HFFc6 (cell line): ENCODE measurements at places on chromosomes 1 and 21. TPM values are rescaled to one million over a fixed set of nuclear protein-coding genes. Genes with fewer than 3 reads are reported as not detected.

GRCh38 chr1:145955436-145955835 is 2.4 kb downstream of the LIX1L start:
- peak overlapping the region; percentile 90 for H3K4me3 ChIP-seq
- peaks cover 25% of the 10 kb centered on the region for H3K36me3 ChIP-seq
- H3K4me1 ChIP-seq = peaks cover 80% of the 10 kb centered on the region
- no peaks in the 10 kb centered on the region for H3K27me3 ChIP-seq

Gene TYW3
- total RNA-seq = 19.5 to 24.2 TPM (median 23.9 TPM) in 3 replicates

DNA sequence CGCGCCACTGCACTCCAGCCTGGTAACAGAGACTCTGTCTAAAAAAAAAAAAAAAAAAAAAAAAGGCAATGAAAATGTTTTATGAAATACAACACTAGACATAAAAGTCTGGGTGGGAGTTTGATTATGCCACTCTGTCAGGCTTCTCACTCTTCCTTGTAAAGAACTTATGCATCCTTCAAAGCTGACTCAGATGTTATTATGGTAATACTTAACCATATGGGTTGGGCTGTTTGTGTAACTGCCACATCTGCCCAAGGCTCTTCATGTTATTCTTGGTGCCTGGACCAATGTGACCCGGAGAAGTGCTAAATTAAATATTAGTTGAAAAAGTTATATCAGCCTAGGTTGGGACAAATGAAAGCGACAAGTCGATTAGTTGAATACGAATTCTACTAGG is 23.8 kb downstream of the FAM89A start:
- H3K36me3 ChIP-seq = no peaks in the 10 kb centered on the region
- no peak overlapping the region for H3K27ac ChIP-seq
- H3K27me3 ChIP-seq = no peaks in the 10 kb centered on the region
- no peak for DNase-seq
- peaks cover 12% of the 10 kb centered on the region for H3K4me1 ChIP-seq
- H3K4me3 ChIP-seq = no peak overlapping the region

- H3K27ac ChIP-seq = no peak overlapping the region
- H3K4me1 ChIP-seq = peaks cover 4% of the 10 kb centered on the region
- H3K4me3 ChIP-seq = no peak overlapping the region
- H3K27me3 ChIP-seq = peaks cover 7% of the 10 kb centered on the region
- no peaks in the 10 kb centered on the region for H3K36me3 ChIP-seq
Measured at GRCh38 chr1:199956005-199956404, 71.5 kb upstream of the NR5A2 start.

DNA sequence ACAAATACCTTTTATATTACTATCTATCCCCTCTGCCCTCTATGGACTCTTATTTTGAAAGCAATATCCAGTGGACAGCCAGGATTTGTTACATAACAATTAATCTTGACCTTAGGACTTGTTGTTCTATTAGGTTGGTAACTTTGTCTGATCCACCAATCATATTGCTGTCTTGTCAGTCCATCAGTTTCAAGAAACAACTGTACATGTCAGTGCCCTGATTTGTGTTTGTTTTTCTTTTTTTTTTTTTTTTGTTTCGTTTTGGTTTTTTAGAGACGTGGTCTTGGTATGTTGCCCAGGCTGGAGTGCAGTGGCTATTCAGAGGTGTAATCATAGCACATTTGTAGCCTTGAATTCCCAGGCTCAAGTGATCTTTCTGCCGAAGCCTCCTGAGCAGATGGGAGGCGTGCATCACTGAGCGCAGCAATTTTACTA is 1.5 kb upstream of the SCP2 start:
- H3K4me1 ChIP-seq = peaks cover 29% of the 10 kb centered on the region
- DNase-seq = no peak
- peak overlapping the region; percentile 28; the same call in 1 of the 2 replicates for H3K4me3 ChIP-seq

DNA sequence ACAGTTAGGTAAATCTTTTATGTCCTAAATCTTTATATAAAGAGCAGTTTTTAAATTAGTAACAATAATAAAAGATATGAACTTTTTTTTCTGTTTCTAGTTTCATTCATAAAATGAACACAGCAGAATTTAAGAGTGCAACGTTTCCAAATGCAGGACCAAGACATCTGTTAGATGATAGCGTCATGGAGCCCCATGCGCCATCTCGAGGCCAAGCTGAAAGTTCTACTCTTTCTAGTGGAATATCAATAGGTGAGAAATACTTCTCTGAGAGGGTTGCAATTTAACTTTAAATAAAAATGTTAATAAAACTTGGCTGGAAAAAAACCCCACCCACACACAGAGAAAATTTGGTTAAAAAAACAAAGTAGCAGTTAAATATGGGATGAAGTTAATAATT is 15.0 kb upstream of the ANGPTL1 start:
- no peak for DNase-seq
- H3K27me3 ChIP-seq = no peaks in the 10 kb centered on the region
- H3K27ac ChIP-seq = no peak overlapping the region
- H3K4me3 ChIP-seq = no peak overlapping the region
- peaks cover 20% of the 10 kb centered on the region for H3K36me3 ChIP-seq

DNA sequence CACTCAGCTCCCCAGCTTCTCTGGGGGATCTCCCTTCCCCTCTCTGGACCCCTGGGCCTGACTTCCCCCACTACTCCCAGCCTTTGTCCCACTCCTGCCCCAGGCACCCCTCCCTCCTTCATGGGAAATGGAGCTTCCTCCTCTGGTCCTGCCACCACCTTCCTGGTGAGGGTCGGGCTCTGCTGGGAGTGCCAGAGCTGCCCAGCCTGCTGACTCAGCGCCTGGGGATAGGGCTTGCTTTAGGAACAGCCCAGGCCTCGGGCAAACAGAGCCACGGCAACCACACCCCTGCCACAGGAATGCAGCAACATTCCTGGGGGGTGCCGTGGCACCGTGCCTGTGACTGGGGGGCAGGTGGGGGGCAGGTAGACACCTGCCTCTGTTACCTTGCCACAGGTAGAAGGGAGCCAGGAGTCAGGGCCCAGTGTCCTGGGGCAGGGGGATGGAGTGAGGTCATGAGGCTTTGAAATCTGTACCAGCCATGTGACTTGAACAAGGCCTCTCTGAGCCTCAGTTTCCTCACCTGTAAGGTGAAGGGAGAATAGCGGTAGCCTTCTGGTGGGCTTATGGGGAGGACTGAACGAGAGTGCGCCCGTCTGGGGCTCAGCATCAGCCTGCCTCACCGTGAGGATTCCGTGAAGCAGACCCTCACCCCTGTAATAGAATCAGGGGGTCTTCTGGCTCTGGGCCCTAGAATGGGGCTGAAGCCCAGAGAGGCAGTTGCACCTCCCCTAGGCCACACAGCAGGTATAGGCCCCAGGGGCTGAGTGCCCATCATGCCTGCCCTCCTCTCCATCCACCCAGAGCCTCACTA is 17.8 kb upstream of the EPHA2 start:
- peaks cover 57% of the 10 kb centered on the region for H3K4me1 ChIP-seq
- peak overlapping the region; percentile 96 for H3K27ac ChIP-seq
- peak overlapping the region; percentile 60 for H3K4me3 ChIP-seq
- peaks cover 3% of the 10 kb centered on the region; the same call in 1 of the 2 replicates for H3K27me3 ChIP-seq

Gene TNFAIP8L2
- total RNA-seq = not detected in 3 replicates

Gene FAM177B
- total RNA-seq = not detected in 3 replicates

DNA sequence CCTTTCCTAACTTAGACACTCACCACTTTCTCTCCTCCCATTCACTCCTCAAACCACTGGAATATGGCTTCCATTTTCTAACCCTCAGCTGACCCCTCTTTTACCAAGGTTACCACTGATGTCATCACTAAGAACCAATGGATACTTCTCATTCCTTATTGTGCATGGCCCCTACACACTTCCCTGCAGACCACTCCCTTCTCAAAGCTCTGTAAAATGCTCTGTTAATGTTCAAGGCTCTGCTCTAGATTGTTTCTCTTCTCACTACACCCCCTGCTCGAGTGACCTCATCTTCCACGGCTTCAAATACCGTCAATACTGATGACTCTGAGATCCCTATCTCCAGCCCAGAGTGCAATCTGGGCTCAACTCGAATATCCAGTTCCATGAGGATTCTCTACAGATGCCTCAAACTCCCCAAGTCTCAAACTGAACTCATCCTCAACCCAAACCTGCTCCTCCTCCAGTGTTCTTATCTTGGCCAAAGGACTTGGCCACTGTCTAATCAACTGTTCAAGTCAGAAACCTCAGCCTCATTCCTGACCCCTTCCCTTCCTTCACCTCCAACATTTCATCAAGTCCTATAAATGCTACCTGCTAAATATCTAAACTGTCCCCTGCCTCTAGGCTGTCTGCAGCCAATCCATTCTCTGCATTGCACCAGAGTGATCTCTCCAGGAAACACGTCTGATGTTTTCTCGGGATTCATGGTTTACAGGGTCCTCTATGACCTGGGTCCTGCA is 41.3 kb upstream of the BMP8B start:
- peaks cover 44% of the 10 kb centered on the region for H3K4me1 ChIP-seq
- H3K4me3 ChIP-seq = peak overlapping the region; percentile 70
- DNase-seq = peak; percentile 77
- peak overlapping the region; percentile 79 for H3K27ac ChIP-seq

DNA sequence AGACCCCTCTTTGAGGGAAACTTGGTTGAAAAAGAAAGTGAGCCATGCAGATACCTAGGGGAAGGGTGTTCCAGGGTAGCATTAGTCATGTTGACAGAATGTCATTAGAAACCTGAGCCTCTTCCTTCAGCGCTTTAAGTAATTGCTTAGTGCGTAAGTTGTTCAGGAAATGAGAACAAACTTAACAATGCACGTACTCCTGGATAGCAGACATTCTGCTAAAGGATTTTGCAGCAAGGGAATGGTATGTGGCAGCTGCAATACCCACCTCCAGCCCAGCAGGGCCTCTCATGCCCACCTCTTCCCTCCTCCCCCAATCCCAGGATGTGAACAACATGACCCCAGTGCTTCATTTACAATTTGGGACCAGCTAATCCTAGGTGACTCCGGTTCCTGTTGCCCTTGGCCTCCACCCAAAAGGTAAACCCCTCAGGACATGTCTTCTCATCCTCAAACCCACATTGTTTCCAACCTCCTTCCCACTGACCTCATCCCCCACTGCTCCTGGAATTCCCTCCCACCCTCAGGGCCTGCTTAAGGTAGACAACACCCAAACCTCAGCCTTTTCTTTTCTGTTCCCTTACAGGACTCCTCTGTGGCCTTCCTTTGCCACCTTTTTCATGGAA is 98.0 kb upstream of the BCAR3 start:
- no peaks in the 10 kb centered on the region; the same call in 1 of the 2 replicates for H3K27me3 ChIP-seq
- DNase-seq = peak; percentile 83
- H3K36me3 ChIP-seq = 0 out of 2 replicates have a peak, but pooled peaks cover 5% of the 10 kb centered on the region
- H3K4me1 ChIP-seq = peaks cover 48% of the 10 kb centered on the region

Gene DMBX1
- not detected in 3 replicates for total RNA-seq

DNA sequence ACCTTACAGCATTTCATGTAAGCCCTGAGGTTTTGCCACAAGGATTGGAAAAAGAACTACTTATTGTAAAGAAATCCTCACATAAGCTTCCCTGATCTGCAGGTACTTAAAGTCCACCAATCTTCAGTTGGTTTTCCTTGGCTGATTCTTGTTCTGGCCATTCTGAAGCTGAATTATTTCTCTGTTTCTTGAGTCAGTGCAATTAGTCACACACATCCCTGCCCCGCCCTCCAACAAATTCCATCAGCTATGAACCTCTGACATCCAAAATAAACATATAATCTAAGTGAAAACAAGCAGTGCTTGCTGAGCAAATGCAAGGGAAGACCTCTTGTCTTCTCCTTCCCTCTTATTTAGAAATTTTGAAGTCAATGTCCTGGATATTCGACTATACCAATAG is 8.2 kb upstream of the FNDC7 start:
- peak overlapping the region; percentile 80 for H3K27ac ChIP-seq
- H3K4me3 ChIP-seq = peak overlapping the region; percentile 50; the same call in 1 of the 2 replicates
- H3K36me3 ChIP-seq = peaks cover 23% of the 10 kb centered on the region
- H3K27me3 ChIP-seq = no peaks in the 10 kb centered on the region; the same call in 1 of the 2 replicates
- peak; percentile 75 for DNase-seq

- DNase-seq = peak; percentile 92
- H3K4me3 ChIP-seq = no peak overlapping the region; the same call in 1 of the 2 replicates
- H3K27me3 ChIP-seq = peaks cover 3% of the 10 kb centered on the region
- peaks cover 13% of the 10 kb centered on the region; the same call in 1 of the 2 replicates for H3K4me1 ChIP-seq
- H3K36me3 ChIP-seq = no peaks in the 10 kb centered on the region
Measured at GRCh38 chr1:220370041-220370700, 97.9 kb upstream of the RAB3GAP2 start.

Gene PGLYRP4
- total RNA-seq = not detected in 3 replicates

DNA sequence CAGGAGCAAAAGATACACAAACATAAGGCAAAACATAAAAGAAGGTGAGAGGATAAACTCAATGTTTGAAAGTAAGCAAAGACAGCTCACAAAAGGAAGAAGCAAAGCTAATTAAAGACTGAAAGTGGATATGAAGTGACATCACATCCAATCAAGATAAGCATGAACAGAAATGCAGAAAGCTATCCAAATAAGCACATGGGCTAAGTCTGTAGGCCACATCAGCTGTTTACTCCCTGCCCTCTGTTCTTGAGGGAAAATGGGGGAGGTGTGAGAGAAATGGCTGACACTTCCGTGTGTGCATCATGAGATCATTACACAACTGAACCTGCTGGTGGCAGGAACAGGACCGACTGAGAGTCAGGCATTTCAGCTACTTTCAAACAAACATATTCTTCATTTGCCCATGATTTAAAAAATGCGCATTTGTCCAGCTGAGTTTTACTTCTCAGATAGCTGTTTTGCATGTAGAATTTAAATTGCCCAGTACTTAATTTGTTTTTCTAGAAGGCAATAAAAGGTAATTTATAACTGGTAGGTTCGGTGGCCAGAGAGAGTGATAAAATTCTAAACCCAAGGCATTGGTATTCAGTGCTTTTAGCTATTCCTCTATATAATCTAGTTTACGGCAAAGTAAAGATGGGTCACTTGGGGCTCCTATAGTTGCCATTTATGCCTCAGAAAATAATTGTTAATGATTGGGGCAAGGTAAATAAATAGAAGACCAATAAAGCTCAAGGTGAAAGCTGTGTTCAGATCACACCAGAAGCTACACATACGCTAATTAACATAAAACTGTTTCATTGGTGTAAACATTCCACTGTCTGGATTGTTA is 27.2 kb upstream of the MAN1A2 start:
- H3K36me3 ChIP-seq = no peaks in the 10 kb centered on the region
- H3K4me1 ChIP-seq = peaks cover 9% of the 10 kb centered on the region; the same call in 1 of the 2 replicates
- peak; percentile 38 for DNase-seq
- no peak overlapping the region for H3K4me3 ChIP-seq
- no peak overlapping the region for H3K27ac ChIP-seq
- H3K27me3 ChIP-seq = peaks cover 13% of the 10 kb centered on the region

Gene MYOG
- not detected in 3 replicates for total RNA-seq

DNA sequence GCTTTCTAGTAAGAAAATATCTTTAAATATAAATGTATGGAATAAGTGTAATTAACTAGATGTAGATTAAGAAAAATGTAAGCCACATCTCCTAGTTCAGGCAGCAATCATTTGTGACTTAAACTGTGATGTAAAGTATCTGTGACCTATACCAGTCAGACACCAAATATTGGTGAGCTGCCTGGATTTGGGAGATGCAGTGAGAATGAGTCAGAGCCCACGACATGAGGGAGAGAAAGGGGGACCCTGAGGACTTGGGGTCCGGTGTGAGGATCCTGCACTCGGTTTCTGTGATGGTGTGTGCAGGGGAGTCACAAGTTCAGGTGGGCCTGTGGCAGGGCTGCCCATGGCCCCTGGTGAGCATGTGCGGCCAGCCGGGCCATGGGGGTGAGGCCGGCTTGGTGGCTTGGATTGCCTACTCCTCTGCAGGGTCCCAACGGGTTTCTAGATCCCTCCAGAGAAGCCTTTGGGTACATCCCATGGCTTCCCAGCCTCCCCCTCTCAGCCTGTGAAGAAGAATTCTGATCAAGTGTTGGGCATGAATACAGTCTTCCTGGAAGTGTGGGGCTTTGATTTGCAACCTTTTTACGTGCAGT is 19.0 kb upstream of the ABCG1 start:
- H3K4me3 ChIP-seq = no peak overlapping the region
- peaks cover 8% of the 10 kb centered on the region for H3K27me3 ChIP-seq
- no peak for DNase-seq
- H3K4me1 ChIP-seq = peaks cover 12% of the 10 kb centered on the region
- no peak overlapping the region for H3K27ac ChIP-seq

Gene SELE
- not detected in 2 replicates for total RNA-seq

- DNase-seq = no peak
- H3K36me3 ChIP-seq = no peaks in the 10 kb centered on the region
- H3K27ac ChIP-seq = no peak overlapping the region
- H3K4me3 ChIP-seq = no peak overlapping the region
Measured at GRCh38 chr1:40648928-40649591, 16.4 kb downstream of the RIMS3 start.
